Memory B cell (primary cell): ENCODE measurements at places on chromosomes 13 and 19.

DNA sequence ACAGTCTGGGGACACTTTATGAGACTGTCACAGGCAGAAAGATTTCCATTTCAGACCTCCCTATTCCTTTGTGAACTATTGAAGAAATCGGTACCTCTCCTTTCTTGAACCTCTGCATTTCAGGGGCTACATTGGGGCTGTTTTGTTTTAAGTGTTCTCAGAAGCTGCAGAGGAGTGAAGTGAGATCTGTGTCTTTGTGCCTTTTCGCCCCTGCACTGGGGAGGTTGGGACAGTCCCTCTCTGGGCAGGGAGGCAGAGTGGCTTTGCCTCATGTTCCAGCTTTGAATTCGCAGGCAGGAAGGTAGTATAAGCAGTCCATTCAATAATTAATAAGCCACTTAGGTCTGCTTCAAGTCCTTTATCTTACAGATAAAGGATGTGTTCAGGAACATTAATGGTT lies 9.5 kb upstream of the AMER2 start:
- DNase-seq: no peak

DNA sequence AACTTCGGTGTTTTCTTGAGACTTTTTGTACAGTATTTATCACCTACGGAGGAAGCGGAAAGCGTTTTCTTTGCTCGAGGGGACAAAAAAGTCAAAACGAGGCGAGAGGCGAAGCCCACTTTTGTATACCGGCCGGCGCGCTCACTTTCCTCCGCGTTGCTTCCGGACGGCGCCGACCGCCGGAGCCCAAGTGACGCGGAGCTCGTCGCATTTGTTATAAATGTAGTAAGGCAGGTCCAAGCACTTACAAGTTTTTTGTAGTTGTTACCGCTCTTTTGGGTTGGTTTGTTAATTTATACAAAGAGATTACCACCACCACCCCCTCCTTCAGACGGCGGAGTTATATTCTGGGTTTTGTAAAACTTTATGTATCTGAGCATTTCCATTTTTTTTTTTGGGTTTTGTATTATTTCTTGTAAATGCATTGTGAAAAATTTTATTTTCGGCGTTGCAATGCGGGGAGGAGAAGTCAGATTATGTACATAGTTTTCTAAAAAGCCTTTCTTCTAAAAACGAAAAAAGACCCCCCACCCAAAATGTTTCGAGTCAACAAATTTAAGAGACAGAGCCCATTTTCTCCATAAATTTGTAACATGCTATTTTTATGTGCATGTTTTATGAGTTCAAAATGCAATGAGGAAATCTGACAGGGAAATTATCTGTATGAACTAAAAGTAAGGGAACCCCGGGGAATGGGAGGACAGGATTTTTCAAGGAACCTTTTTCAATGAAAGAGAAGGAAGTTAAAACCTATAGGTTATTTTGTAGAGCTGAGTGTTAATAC lies 2.3 kb downstream of the SOX1 start:
- DNase-seq: no peak

DNA sequence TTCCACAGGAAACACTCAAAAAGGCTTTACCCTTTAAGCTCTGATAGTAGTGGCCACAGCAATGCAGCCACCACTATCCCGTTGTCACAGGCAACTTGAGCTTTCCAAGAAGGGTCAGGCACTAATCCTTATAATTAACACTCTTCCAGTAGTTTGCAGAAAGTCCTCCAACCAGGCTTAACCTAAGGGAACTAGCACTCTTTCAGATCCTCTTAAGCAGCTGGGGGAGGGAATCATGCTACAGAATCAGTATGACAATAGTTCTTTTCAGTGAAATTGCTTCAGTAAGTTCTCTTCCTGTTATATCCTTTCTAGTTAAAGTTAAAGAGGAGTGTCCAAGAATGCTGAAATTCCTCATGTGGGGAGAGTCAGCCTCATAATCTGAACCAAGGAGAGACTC lies 82.2 kb downstream of the TNFSF11 start:
- DNase-seq: no peak

DNA sequence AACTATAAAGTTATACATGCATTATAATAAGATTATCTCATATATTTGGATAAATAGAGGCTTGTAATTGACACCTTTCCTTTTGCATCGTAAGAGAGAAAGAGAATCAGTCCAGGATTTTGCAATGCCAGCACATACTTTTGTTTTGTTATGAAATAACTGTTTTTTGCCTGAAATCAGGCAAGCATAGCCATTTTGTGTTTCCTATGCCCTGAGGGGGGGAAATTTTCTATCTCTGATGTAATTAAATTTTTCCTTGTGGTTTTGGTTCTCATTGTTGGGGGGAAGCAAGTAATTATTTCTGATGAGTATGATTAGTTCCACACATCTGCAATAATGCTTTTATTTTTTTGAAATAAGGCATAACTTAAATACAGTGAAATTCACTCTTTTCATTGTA lies 229.4 kb downstream of the NDFIP2 start:
- no peak for DNase-seq

DNA sequence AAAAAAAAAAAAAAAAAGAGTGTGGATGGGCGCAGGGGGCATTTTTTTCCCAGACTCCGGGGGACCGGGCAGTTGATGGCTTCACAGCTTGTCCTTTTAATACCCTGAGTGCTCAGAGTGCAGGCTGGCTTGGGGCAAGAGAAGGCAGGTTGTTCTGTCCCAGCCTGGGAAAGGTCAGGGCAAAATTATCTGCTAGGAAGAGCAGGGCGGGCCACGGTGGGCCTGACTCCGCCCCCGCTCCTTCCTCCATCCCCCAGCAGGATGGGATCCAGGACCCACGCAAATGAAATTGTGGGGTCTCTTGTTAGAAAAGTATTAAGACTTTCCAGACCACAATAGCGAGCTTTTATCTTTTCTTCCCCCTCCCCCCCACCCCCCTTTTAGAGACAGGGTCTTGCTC lies 70.7 kb downstream of the PTPRS start:
- no peak for DNase-seq

DNA sequence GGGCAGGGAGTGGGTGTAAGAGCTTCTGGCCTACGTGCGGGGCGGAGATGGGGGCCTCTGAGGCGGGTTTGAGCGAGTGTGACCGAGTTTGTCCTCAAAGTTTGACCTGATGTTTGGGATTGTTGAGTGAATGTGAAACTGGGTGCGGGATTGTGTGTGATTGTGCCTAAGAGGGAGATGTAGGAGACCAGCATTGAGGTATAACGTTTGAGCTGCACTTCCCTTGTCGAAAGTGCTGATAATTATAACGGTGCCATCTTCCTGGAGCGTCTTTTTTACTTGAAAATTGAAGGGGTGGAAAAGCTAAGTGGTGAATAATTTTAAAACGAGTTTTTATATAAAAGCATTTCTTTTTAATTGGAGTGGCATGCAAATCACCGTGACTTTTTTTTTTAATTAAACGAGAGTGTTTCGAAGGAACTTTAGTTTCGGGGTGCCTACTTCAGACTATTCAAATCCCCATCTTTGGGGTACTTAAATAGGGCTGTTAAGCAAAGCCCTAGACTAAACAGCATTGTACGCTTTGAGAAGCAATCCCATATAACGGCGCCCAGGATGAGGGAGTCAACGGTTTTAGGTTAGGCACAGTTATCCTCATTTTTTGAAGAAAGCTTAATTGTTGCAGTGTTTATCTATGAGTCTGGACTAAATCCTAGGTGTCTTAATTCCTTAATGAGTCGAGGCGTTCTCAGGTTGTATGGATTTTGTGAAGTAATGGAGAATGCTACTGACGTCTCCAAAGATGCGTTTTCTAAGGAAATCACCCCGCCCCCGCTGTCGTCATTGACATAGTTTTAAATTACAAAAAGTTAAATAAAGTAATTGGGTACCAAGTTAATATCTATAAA lies 594 bp downstream of the ZNF146 start:
- no peak for DNase-seq

GRCh38 chr19:50722201-50723013 lies 757 bp upstream of the CLEC11A start:
- DNase-seq: no peak
